ENCODE measurements at places on chromosomes 7 and 10.
A peak's percentile ranks its signal among the peaks of the same experiment; 100 is the strongest.

DNA sequence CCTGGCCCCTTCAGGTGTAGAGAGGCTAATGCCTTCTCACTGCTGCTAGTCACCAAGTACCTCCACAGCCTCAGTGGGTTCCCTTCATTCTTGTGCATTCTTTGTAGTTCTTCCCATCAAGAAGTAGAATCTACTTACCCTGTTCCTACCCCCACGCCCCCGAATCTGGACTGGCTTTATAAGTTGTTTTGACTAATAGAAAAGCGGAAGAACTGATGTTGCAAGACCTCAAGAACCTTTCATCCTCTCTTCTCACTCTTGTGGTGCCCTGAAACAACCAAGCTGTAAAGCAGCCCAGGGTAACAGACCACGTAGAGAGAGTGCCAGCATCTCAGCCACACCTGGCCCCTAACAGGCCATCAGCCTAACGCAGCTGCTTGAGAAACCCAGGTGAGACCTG lies 23.2 kb upstream of the LAMB1 start:
- no peak for DNase-seq

DNA sequence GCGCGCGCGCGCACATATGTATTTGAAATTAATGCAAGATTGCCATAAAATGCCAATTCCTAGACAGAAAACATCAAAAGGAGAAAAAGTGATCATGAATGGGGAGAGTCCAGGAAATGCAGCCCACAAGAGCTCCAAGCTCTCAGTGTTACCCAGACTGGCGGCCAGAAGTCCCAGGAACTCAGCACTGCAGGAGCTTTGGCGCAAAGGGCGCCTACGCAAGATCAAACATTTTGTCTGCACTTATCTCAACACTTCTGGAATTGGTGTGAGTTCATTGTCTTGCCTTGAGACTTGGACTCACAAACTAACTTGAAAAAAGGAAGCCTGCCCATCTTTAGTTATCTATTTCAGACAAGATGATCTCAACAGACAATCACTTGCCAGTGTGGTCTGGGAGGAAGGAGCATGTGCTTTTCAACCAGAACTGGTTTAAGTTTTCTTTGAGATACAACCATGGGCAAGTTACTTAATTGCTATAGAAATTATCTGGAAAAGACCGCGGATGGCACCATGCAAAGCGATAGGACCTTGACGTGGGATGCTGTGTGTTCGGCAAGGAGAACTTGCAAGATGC lies 77.2 kb downstream of the KIAA1549 start:
- no peak for DNase-seq

DNA sequence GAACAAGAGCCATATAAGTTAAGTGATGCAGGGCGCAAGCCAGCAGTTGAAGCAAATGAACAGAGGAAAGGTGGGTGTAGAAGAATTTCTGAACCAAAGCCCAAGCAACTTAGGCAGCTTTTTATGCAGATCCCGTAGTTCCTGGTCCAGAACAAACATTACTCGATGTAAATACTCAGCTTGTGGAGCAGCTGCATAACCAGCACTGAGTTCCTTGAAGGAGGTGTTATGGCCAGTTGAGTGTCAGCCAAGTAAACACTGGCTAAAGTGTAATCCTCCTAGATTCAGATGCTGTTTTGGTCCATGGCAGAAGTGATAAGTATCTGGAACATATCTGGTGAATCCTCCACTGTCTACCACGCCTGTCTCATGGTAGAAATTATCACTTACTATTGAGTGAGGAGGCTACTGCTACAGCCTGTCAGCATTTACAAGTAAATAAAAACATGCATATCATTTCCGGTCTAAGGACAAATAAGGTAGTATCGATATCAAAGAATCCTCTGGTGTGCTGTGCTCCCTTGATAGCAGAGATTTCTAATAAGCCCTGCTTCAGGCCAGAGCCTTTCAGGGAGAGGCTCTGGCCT lies 213.9 kb downstream of the DYNC1I1 start:
- no peak for DNase-seq

GRCh38 chr7:16779051-16779450 lies 25.5 kb downstream of the TSPAN13 start:
- no peak for DNase-seq

DNA sequence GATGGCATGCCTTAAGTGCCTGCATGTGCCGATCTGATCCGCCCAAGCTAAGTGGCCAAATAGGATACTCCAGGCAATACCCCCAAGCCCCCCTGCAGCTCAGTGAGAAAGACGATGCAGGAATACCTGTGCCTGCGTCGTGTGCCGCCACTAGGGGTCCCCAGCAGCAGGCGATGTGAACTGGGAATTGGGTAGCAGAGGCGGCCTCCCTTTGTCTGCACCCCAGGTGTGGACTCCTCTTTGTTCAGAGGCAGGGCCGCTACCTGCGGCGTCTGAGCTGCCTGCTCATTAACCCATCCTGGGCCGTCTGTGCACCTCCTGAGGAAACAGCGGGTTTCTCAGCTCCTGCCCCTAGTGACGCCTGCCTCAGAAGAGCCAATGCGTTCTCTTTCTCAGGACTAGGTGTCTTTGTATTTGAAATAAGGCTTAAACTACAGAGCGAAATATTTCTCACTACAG lies 4.8 kb upstream of the CHN2 start:
- peak; percentile 80 for DNase-seq

- DNase-seq: peak; percentile 53
Observed at GRCh38 chr10:132132421-132132841, 54.3 kb upstream of the DPYSL4 start.

GRCh38 chr7:129948338-129948737 lies 4.4 kb downstream of the UBE2H start:
- DNase-seq: no peak

- DNase-seq: no peak
Observed at GRCh38 chr7:133987582-133987981, 139.6 kb upstream of the LRGUK start.

GRCh38 chr10:1571587-1572237 lies 165.6 kb downstream of the ADARB2 start:
- no peak for DNase-seq

DNA sequence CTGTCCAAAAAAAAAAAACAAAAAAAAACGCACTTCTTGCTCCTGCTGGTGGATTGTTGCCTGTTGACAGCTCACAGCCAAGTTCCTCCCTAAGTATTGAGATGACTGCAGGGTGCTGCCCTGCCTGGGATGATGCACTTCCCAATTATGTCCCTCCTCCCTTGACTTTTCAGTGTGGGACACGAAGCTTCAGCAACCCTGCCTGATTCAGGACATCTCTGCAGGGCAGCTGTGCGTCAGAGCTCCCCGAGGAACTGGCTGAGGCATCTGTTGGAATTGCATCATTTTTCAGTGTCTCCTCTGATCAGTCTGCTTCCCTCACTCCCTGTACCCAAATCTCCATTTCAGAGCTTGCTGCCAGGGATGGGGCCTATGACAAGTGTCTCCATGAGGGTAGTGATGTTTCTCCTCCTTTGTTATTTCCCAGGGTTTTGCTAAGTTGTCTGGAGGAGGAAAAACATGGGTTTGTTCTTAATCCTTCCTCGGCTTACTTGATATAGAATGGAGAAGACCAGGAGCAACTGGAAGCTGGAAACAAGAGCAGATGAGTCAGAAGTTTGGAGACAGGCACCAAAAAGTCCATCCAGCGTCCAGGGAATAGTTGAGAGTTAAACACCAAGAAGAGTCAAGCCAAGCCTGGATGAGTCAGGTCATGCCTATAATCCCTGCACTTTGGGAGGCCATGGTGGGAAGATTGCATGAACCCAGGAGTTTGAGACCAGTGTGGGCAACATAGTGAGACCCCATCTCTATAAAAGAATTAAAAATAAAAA lies 355.1 kb downstream of the GALNT17 start:
- no peak for DNase-seq

- no peak for DNase-seq
Observed at GRCh38 chr10:14276210-14276609, 54.5 kb downstream of the FRMD4A start.

GRCh38 chr10:12364559-12364958 lies 15.2 kb downstream of the CAMK1D start:
- no peak for DNase-seq

GRCh38 chr10:87847550-87847949 lies 15.8 kb downstream of the KLLN start:
- DNase-seq: no peak

GRCh38 chr7:45596665-45597095 lies 22.5 kb downstream of the ADCY1 start:
- DNase-seq: no peak

DNA sequence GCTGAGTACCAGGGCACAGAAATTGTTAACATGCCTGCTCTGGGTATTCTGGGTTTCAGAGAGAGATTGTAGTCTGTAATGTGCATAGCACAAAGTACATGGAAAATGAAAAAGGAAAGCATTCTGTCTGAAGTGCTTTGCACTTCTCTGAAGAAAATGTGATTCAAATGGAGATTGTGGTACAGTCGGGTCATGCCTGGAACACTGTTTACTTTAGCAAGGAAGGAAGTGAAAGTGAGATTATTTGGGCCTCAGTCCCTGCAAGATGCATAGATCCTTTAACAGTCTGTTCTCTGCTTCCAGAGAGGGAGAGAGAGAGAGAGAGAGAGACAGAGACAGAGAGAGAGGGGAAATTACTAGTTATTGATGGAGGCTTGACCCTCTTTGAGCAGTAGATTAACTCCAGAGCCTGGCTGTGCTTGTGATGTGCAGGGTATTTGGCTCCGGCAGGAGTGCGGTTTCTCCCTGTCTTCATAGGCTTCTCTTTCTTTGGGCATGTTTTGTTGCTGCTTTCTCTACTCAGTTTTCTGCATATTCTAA lies 5.4 kb downstream of the VWC2 start:
- DNase-seq: no peak

DNA sequence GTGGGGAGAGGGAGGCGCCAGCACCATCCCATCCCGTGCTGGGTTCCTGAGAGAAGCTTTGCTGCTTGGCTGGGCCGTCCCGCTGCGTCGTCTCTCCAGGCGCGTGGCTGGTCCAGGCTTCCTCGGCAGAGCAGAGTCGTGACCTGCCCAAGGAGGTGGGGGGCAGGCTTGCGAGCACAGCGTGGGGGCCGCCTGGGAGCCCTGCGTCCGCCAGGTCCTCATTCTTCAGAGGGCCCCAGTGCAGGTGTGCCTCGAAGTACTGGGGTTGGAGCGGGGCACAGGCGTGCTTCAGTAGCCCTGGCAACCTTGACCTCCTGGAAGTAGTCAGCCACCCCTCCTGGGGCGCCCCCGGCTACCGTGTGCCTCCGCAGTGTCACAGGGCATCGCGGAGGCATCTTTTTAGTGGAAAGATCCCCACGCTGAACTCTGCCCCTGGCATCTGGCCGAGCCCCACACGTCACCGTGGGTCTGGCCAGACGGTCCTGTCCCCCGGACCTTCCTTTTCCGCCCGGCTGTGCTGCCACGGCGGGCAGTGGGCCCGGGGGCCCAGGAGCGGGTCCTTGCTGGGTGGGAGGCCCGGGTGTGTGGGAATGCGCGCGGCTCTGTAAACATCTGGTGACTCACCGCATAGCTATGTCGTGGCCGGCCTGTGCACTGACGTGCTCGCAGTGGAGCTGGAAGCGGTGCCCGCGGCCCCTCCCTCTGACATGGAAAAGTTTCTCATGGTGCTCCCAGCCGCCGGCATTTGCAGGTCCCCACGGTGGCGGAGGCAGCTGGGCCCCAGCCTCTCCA lies 6.4 kb downstream of the MAFK start:
- no peak for DNase-seq

DNA sequence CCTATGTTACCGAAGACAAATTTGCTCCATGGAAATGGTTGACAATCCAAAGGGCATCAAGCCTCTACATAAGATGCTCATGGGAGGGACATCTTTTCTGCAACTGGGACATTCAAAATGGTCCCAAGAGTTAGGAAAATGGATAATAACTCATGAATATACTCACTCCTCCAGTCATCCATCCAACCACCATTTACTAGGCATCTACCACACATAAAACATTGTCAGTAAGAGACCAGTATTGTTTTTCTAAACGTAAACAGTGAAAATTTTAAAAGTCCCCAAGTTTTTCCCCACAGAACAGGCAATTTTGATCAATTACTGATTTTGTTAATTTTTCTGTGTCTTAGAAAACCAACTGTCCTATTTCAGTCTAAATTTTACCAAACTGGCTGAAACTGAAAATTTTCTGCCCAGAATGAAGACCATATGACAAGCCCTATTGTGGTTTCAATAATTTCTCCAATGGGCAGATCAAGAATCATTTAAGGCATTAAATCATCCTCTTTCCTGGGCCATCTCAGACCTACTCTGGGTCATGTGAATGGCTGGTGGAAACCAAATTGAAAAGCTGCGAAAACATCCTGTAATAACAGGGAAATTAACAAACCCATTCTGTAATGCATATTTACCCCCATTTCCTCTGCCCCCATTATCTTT lies 24.2 kb downstream of the PIK3AP1 start:
- DNase-seq: no peak

- DNase-seq: no peak
Observed at GRCh38 chr7:93945756-93946535, 24.4 kb downstream of the GNG11 start.

DNA sequence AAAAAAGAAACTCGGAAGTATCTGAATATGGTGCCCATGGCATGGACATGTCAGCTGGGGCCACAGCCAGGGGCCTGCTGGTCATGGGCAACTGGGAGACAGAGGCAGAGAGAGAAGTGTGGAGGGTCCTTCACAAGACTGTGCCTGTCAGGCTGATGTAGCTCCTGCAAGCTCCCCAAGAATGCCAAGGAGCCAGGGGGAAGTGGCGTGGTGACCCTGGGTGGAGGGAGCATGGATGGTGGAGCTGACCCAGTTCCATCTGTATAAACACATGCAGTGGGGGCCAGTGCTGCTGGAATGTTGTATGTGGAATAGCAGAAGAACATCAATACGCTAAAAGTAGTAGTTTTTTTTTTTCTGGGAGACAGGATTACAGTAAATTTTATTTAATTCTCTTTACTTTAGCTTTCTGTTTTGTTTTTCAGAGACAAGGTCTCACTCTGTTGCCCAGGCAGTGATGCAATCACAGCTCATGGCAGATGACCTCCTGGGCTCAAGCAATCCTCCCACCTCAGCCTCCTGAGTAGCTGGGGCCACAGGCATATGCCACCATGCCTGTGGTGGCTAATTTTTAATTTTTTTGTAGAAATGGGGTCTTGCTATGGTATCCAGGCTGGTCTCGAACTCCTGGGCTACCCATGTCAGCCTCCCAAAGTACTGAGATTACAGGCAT lies 10.5 kb upstream of the ZMIZ2 start:
- no peak for DNase-seq

- DNase-seq: no peak
Observed at GRCh38 chr7:7731732-7732131, 13.3 kb upstream of the RPA3 start.

GRCh38 chr10:23367896-23368595 lies 23.4 kb upstream of the C10orf67 start:
- DNase-seq: no peak

All from activated effector memory CD4-positive, alpha-beta T cell treated with anti-CD3 and anti-CD28 coated beads, Interleukin-2, amount 50 U/mL, for 16 hours (primary cell).